Renal cortical epithelial cell (primary cell): ENCODE measurements at places on chromosomes 6 and 20. TPM values are rescaled to one million over a fixed set of nuclear protein-coding genes. Genes with fewer than 3 reads are reported as not detected.

Gene SERAC1
- 13.5 and 20.9 TPM in 2 replicates for total RNA-seq

Gene ADAM33
- 0.10 TPM in 1 of 2 replicates, not detected in the other for total RNA-seq

Gene EBF4
- total RNA-seq: 2.6 and 5.1 TPM in 2 replicates

Gene PAK5
- total RNA-seq: not detected in 2 replicates
